Stimulated activated CD4-positive, alpha-beta T cell treated with anti-CD3 and anti-CD28 coated beads, Interleukin-2, amount 100 ng/mL, for 48 hours (primary cell): ENCODE measurements at places on chromosomes 7 and 10.

DNA sequence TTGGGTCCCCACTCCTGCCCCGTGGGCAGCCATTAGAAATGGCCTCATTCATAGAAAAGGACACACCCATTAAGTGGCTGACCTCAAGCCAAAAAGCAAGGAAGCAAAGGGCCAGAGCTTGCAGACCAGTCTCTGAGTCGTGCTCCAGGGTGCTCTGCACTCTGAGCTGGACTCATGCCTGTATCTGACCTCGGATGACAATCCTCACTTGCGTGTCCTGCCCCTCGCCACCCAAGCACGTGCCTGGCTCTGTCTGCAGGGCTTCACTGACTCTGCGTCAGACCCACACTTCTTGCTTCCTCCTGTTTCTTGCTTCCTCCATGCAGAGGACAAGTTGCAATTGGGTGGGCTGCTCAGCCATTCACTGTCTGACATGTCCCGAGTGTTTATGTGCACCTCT is 138.8 kb downstream of the OAT start:
- no peak for DNase-seq

DNA sequence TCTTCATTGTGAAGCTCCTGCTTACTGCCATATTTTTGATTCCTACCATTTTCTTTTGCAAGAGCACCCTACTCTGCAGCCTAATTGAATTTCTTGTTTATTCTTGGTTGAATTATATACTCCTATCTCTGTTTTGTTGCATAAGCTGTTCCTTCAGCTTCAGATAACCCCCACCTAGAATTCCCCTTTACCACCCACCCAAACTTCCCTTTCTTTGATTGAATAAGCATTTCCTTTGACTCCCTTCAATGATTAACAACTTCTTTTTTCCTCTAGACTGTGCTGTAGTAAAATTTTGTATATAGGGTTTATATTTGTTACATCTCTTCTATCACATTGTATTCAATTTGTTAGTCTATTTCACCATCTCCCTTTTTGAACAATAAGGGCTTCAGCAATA is 168.1 kb downstream of the GPR37 start:
- DNase-seq = no peak

- DNase-seq = no peak
Measured at GRCh38 chr10:128295003-128295402, 168.8 kb upstream of the MKI67 start.

- no peak for DNase-seq
Measured at GRCh38 chr10:47259466-47259865, 40.5 kb upstream of the GDF10 start.

DNA sequence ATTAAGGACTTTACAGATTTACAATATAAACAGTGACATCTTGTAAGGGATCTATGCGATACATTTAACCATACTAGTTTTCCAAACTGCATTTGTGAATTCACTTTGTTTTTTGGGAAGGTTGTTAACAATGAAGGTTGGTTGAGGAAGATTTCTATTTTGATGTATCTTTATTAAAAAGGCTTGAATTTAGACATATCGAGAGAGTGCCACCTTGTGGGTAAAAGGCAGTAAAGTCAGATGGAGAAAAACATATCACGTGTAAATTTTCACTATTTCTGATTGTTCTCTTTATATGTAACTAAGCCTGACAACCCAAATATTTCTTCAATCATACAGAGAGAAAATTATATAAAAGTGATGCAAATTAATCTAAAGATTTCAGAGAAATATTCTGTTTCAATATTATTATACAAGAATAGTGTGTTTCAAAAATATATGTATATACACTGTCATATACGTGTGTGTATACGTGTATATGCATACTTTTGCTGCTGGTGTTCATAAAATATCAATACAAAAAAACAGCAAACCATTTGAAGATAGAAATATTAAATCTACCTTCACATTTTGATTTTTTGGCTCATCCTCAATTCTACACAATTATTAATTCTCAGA is 988.6 kb downstream of the SORCS1 start:
- DNase-seq = no peak

DNA sequence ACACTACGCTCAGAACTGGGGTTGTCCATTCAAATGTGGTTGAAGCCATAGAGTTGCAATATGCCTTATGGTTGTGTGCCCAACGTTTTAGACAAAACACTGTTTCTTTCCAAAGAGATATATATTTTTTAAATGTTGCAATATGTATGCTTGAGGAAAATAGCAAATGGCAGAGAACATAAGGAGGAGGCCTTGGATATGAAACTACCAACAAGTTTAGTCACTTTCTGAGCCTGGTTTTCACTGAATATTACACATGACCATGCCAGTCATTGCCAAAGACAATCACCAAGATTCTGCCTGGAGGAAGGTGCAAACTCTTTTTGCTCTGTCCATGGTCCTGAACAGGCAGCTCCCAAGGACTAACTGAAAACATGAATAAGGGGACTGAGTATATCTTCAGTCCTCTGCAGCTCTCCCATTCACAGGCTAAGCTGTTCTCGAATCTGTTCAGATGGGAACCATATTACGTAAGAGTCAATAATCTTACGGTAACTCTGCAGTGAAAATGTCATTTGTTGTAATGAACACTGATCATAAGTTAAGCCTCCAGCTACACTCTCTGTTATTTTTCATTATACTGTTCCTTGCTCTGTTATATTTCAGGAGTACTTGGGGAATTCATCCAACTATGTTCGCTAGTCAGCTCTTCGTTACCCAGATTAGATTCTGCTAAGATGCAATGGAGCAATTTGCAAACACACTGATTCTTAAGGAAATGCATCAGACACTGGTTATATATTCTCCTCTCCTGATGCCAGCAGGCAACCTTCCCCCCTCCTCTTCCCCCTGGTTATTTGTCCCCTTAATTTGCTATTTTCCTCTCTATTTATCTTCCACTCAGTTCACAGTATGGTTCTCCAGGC is 90.7 kb upstream of the C1QL3 start:
- peak; percentile 3 for DNase-seq

- DNase-seq = no peak
Measured at GRCh38 chr7:128390871-128391565, 18.8 kb downstream of the IMPDH1 start.

- no peak for DNase-seq
Measured at GRCh38 chr7:72405418-72405817, 6.7 kb downstream of the CALN1 start.

GRCh38 chr7:111180338-111180737 is 89.4 kb downstream of the LRRN3 start:
- DNase-seq = no peak

GRCh38 chr10:15209827-15210509 is 41.5 kb upstream of the NMT2 start:
- peak; percentile 85 for DNase-seq

DNA sequence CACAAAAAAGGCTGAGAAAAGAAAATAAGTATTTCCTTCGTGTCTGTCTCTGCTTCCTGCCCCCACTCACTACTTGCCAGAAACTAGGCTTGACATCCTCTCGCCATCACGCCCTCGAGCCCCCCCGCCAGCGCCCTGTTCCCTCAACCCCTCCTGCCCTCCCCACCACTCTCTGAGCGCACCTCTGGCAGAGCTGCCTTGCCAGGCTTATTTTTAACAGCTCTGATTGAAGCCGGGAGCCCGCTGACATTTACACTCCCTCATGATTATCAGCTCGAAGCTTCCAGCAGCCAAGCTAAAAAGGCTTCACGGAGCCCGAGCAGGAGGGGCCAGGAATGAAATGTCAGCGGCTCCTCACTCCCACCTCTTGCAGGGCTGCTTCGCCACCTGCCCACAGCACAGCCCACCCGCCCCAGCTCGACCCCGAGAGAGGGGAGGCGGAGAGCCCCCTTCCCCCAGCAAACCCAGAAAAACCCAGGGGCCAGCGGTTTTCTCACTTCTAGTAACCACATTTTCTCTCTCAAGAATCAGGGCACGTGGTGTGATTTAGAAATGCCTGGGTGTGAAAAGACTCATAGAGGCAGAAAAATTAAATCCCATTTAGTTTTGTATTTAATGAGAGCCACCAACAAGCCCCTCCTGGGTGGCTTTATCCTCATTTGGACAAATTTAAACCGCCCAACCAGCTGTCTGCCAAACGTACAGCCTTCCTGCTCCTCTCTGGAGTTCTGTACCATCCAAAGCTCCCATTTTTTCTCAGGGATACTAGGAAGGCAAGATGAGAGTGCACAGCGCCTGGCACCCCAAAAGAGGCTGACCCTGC is 89.3 kb downstream of the SLIT1 start:
- DNase-seq = no peak

- no peak for DNase-seq
Measured at GRCh38 chr10:104332243-104333031, 5.8 kb downstream of the ITPRIP start.

- DNase-seq = no peak
Measured at GRCh38 chr7:1514995-1515401, 10.8 kb upstream of the INTS1 start.

DNA sequence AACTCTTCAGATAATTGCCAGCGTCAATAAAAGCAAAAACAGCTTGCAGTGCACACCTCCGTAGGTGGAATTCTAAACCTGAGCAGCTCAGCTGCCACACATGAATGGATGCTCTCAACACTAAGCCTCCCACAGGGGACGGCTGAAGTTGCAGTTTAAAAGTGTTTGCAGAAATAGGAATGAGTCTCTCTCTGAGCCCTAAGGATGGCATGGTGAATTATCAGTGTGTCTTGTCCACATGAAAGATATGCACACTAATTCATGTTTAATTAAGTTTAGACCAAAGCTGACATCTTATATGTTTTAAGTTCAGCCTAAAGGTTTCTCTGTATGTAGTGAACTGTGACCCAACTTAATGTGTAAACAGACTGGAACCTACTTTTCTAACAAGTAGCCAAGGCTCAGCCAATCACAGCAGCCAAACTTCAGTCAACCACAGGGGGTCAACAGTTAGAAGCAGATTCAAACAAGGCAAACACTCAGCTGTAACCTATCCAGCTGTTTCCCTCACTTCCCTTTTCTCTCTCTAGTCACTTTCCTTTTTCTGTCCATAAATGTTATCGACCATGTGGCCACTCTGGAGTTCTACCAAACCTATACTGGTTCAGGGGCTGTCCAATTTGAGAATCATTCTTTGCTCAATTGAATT is 38.1 kb downstream of the CTTNBP2 start:
- no peak for DNase-seq

DNA sequence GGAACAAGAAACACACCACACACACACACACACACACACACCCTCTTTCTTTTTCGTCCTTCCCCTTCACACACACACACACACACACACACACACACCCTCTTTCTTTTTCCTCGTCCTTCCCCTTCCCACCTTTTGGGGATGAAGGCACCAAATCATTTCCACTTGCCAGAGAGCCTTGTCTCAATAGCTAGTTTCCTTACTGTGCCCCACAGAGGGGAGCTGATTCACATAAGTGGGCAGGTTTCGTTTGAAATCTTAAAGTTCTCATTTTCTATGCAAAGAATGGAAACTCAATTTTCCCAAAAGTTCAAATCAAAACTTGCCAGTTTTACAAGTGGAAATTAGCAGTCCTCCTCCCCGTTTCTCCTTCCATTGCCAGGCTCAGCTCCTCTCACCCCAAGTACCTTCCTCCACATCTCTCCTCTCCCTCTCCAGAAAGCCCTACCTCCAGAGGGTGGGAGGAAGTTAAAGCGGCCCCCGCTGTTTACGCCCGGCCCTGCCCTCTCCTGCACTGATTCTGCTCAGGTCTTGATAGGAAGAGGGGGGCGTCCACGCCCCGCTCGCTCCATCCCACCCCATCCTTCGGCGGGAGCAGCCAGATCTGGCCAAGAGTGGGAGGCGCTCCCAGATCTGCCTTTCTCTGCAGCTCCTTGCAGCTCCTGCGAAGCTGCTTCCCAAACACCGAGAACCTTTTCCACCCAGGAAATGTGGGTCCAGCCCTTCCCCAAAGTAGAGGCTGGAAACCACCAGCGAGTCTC is 1.3 kb downstream of the CTTNBP2 start:
- no peak for DNase-seq

DNA sequence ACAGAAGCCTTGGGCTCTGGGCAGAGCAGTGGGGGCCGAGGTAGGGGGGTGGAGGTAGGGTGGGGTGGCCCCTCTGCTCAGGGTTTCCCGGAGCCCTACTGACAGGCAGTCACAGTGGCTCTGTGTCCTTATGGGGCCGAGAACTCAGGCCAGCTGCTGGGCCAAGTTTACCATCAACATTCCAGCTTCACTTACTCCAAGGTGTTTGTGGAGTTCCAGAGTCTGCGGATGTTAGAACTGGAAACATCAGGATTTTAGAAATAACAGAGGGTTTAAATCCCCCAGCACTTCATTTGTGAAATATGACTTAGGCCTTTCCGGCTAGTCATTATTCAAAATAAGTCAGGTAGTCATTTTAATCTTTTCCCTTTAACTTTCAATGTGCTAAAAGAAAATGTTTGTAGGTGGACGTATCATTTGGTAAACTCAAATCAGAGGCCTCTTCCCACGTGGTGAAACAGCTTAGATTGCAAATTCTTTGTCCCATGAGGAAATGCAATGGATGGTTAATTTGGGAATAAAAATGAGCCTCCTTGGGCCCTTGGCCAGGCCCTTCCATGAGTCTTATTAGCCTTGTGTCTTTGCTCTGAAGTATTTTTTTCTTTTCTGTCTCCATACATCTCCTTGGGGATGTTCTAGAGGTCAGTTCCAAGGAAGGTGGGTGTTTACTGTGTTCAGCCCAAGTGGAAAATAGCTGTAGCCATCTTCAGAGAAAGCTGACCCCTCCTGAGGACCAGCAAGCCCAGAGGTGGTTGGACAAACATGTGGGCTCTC is 99.6 kb upstream of the BTBD16 start:
- DNase-seq = no peak

DNA sequence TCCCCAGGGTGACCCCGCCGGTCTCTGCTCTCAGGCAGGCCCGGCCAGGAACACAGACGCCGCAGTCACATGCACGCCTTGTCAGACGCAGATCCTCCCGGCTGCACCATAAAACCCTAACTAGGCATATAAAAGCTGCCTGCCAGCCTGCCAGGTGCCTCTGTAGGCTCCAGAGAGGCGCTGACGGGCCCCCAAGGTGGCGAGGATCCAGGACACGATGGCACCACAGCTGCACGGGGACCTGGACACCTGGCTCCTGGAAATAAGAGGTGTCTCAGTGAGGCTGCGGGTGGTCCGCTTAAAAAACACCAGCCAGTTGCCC is 21.9 kb upstream of the GDF10 start:
- no peak for DNase-seq

DNA sequence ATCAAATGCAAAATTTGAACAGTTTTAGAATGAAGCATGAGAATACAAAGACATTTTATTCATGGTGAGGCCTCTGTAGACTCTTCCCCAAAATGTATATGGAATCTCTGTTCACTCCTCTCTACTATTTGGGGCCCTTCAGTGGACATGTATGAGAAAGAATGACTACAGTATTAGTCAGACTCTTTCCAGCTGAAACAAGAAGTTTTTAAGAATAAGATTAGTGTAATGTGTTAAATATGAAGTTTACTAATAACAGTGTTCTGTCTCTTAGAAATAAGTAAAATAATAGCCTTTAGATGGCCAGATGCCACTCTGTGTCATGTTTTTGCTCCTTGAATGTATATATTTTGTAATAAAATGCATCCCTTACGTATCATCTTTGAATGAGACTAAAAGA is 585.6 kb downstream of the SUGCT start:
- DNase-seq = no peak
